ENCODE measurements at places on chromosomes 2 and 18. TPM values are rescaled to one million over a fixed set of nuclear protein-coding genes. Genes with fewer than 3 reads are reported as not detected.
A peak's percentile ranks its signal among the peaks of the same experiment; 100 is the strongest.

GRCh38 chr2:240997856-240998705 lies at the start of gene SNED1:
TSS of gene SNED1 (plus strand) at chr2:240998618. CDS start at chr2:240998838, 220 bp downstream.
- DNase-seq = peak; percentile 85

DNA sequence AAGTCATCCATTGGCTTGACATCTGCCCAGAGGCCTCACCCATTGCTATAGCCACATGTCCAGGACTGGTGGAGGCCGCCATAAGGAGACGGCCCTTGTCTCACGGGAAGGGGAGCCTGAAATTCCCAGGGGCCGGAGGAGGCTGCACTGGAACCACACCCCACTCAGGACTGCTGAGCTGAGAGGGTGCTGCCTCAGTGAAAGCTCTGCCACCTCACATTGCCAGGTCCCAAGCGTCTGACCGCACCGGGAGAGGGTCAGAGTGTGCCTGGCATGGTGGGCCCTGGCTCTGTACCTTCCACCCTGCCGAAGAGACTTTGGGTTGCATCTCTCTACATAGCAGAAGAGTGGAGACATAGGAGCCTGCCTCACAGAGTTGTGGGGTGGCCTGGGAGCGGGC lies 134.1 kb upstream of the GLI2 start:
- DNase-seq = no peak

GRCh38 chr18:54116541-54117257 lies 107.8 kb downstream of the MBD2 start:
- DNase-seq = no peak

The TMEM200C gene
- 1.4 TPM for total RNA-seq

The CYTIP gene
- total RNA-seq = 1.7 TPM

The OR6B2 gene
- not detected for total RNA-seq

The SF3B6 gene
- 110 TPM for total RNA-seq
